ENCODE measurements at places on chromosomes 11 and 22. TPM values are rescaled to one million over a fixed set of nuclear protein-coding genes. Genes with fewer than 3 reads are reported as not detected.

- H3K27ac ChIP-seq = no peak overlapping the region
- no peaks in the 10 kb centered on the region for H3K27me3 ChIP-seq
- no peak overlapping the region for H3K4me3 ChIP-seq
- no peak for DNase-seq
- H3K36me3 ChIP-seq = no peaks in the 10 kb centered on the region
These were observed 40.5 kb downstream of the IGLL5 start for GRCh38 chr22:22927888-22928665.

DNA sequence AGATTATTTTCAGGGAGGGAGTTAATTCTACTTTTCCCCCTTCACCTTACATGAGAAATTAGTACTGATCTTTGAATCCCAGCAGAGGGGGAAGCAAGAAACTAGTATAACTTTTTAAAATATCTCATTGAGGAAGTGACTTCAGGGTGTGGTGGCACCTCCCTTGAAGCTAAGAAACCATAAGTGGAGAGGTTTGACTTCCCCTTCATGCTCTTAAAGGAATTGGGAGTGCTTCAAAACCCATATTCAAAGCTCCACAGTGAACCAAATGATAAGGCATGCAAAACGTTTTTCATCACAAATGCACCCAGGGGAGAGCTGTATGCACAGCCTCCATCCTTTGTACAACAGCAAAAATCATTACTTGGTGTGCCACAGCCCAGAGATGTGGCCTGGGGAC is 540 bp downstream of the MS4A14 start:
- H3K36me3 ChIP-seq = no peaks in the 10 kb centered on the region
- H3K4me1 ChIP-seq = no peaks in the 10 kb centered on the region
- no peak for DNase-seq

- H3K27me3 ChIP-seq = peaks cover 8% of the 10 kb centered on the region
- peaks cover 20% of the 10 kb centered on the region for H3K36me3 ChIP-seq
- DNase-seq = no peak
- H3K4me1 ChIP-seq = peaks cover 11% of the 10 kb centered on the region
- H3K27ac ChIP-seq = peak overlapping the region; percentile 47
These were observed 6.7 kb downstream of the NDUFV1 start for GRCh38 chr11:67613313-67613959.

GRCh38 chr11:554428-555226 is 5.9 kb downstream of the LMNTD2 start:
- H3K27me3 ChIP-seq = peaks cover 45% of the 10 kb centered on the region
- peak overlapping the region; percentile 19 for H3K4me3 ChIP-seq
- no peaks in the 10 kb centered on the region for H3K36me3 ChIP-seq
- DNase-seq = no peak

GRCh38 chr11:111443640-111444039 is 64.6 kb upstream of the POU2AF1 start:
- H3K27me3 ChIP-seq = no peaks in the 10 kb centered on the region
- no peak for DNase-seq
- no peak overlapping the region for H3K4me3 ChIP-seq
- peaks cover 24% of the 10 kb centered on the region for H3K4me1 ChIP-seq

DNA sequence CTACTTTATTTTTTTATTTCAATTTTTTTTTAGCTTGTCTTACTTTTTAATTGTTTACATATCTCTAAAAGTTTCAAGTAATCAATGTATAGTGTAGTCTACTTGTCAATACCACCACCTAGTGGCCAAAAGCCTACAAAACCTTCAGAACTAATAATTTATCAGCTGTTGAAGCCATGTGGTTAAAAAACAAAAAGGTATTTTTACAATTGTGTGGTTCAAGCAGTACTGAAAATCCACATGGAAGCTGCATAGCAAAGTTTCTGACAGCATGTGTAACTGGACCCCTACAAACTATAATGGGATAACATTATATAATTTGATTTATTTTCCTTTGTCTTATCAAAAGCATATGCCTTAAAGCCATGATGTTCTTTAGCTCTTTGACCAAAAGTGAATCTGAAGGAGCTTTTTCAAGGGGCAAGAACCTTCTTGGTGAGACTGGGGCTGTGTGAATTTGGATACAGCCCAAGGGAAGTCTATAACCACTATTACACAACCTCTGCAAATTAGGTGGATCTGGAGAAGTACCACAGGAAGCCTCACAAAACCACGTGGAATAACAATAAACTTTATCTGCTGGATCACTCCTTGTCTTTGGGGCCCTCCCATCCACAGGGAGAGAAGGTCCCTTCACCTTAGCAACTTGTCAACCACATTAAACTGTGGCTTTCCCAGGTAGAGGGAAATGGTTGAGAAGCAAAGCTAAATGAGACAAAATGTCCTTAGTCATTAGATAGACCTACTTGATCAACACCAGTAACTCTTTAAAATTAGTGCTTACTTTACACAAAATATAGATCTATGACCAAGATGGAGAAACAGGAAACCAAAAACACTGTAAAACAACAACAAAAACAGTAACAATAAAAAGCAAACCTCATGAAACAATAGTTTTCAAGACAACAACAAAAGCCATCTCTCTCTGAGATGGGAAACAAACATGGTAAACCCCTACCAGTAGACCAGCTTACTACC is 9.9 kb downstream of the NARS2 start:
- DNase-seq = no peak
- no peak overlapping the region for H3K4me3 ChIP-seq
- peaks cover 16% of the 10 kb centered on the region for H3K36me3 ChIP-seq
- no peaks in the 10 kb centered on the region for H3K27me3 ChIP-seq
- H3K4me1 ChIP-seq = peaks cover 25% of the 10 kb centered on the region
- H3K27ac ChIP-seq = no peak overlapping the region

- peak overlapping the region; percentile 69 for H3K27ac ChIP-seq
- no peak overlapping the region for H3K4me3 ChIP-seq
- no peak for DNase-seq
These were observed 94.8 kb upstream of the APOA1 start for GRCh38 chr11:116932181-116932580.

- H3K4me3 ChIP-seq = no peak overlapping the region
- no peaks in the 10 kb centered on the region for H3K27me3 ChIP-seq
- no peak overlapping the region for H3K27ac ChIP-seq
- H3K36me3 ChIP-seq = no peaks in the 10 kb centered on the region
These were observed 12.0 kb downstream of the KCNQ1OT1 start for GRCh38 chr11:2687782-2688191.

DNA sequence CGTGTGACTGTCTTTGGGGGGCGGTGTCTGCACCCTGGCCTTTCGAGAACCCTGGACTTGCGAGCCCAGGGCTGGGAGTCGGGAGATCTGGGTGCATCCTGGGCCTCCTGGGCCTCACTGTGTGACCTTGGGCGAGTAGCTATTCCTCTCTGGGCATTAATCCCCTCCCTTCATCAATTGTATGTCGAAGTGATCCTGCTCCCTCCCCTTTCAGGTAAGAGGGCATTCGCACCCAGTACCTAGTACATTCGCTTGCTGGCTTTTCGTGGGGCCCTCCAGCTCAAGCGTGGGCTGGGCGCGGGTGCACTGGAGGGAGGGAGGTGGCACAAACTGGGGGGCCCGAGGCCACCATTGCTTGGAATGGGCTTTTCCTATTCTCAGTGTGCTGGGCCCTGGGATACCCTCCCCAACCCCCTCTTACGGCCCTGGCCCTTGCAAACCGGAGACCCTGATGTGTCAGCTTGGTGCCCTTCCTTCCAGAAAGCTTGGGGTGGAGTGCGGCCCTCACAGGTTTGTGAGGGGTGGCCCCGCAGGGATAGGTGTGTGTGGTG is 530 bp downstream of the USP35 start:
- peak overlapping the region; percentile 97 for H3K4me3 ChIP-seq
- H3K4me1 ChIP-seq = no peaks in the 10 kb centered on the region
- DNase-seq = peak; percentile 62
- no peaks in the 10 kb centered on the region for H3K27me3 ChIP-seq
- H3K27ac ChIP-seq = peak overlapping the region; percentile 79
- no peaks in the 10 kb centered on the region for H3K36me3 ChIP-seq

DNA sequence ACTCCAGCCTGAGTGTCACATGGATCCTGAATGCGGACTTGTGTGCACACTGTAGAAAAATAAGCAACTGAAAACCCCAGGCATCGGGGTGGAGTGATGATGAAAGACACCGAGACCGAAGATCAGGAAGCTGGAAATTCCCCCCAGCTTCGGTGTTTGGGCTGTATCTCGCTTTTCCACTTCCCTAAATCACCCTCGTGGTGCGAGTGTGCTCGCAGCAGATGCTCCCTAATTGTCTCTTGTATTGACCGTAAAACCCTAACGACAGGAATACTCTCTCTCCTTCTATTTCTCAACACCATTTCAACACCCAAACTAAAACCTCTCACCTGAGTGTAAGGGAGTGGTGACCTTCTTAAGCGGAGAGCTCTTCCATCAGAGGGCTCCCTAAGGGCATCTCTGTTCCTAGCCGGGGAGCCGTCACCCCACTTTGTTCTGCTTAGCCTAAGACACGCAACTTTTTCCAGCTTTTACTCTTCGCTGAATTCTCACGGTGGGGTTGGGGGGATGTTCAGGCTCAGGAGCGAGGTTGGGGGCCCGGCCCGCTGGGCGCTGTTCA is 635 bp upstream of the GRK3 start:
- no peaks in the 10 kb centered on the region for H3K36me3 ChIP-seq
- H3K27ac ChIP-seq = peak overlapping the region; percentile 78
- peak overlapping the region; percentile 90 for H3K4me3 ChIP-seq
- no peaks in the 10 kb centered on the region for H3K27me3 ChIP-seq

- peaks cover 69% of the 10 kb centered on the region for H3K4me1 ChIP-seq
- no peak for DNase-seq
- no peaks in the 10 kb centered on the region for H3K27me3 ChIP-seq
- H3K4me3 ChIP-seq = no peak overlapping the region
- no peak overlapping the region for H3K27ac ChIP-seq
These were observed 104.7 kb downstream of the NAV2 start for GRCh38 chr11:19817265-19817851.

DNA sequence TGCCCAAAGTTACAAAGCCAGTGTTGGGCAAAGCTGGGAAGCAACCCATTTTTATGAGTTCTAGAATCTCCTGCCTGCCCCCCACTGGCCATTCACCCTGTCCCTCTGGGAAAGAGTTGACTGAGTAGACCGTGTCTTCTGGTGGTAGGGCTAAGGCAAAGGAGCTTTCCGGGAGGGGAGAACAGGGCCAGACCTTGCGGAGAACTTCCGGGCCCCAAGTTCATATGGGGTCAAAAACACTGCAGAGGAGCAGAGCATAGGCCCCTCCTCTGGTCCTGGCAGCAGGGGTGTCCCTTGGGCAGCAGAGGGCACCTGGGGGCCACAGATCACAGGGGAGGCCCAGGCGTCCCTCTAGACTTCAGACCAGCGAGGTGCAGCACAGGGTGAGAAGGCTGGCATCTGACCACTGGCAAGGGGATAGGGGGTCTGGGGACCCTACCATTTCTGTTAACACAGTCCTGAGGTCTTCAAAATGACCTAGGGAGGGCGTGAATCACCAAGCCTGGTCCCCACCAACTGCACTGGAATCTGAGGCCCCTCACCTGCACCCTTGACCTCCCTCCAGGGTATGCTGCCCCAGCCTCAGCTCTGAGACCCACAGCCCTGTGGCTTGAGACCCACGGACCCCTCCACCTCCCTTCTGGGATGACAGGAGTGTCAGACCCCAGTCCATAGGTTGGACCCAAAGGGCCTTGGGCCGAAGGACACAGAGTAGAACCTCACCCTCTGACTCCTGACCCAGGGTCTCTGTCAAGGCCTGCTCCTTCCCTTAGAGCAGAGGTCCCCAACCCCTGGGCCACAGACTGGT is 1.3 kb upstream of the ARAP1 start:
- peaks cover 11% of the 10 kb centered on the region for H3K36me3 ChIP-seq
- no peaks in the 10 kb centered on the region for H3K27me3 ChIP-seq
- DNase-seq = no peak
- no peak overlapping the region for H3K4me3 ChIP-seq
- H3K27ac ChIP-seq = no peak overlapping the region
- H3K4me1 ChIP-seq = peaks cover 25% of the 10 kb centered on the region

- H3K4me1 ChIP-seq = peaks cover 9% of the 10 kb centered on the region
- no peak for DNase-seq
- no peaks in the 10 kb centered on the region for H3K27me3 ChIP-seq
- no peak overlapping the region for H3K27ac ChIP-seq
These were observed 5.4 kb downstream of the PAK1 start for GRCh38 chr11:77468527-77468926.

GRCh38 chr11:112174789-112175598 is at the start of gene BCO2:
Gene BCO2, plus strand, starts transcription at chr11:112175512. Its CDS starts 90 bp downstream, at chr11:112175602.
- peak within 1 kb of the TSS; percentile 71 for H3K27ac ChIP-seq
- no peaks in the 10 kb centered on the region for H3K4me1 ChIP-seq
- no peaks in the 10 kb centered on the region for H3K27me3 ChIP-seq
- H3K36me3 ChIP-seq = no peaks in the 10 kb centered on the region
- H3K4me3 ChIP-seq = peak within 1 kb of the TSS; percentile 29

- no peak overlapping the region for H3K4me3 ChIP-seq
- peaks cover 8% of the 10 kb centered on the region for H3K4me1 ChIP-seq
- no peak overlapping the region for H3K27ac ChIP-seq
- H3K36me3 ChIP-seq = no peaks in the 10 kb centered on the region
- DNase-seq = peak; percentile 60
These were observed 92.8 kb upstream of the KCNQ1OT1 start for GRCh38 chr11:2792381-2793250.

DNA sequence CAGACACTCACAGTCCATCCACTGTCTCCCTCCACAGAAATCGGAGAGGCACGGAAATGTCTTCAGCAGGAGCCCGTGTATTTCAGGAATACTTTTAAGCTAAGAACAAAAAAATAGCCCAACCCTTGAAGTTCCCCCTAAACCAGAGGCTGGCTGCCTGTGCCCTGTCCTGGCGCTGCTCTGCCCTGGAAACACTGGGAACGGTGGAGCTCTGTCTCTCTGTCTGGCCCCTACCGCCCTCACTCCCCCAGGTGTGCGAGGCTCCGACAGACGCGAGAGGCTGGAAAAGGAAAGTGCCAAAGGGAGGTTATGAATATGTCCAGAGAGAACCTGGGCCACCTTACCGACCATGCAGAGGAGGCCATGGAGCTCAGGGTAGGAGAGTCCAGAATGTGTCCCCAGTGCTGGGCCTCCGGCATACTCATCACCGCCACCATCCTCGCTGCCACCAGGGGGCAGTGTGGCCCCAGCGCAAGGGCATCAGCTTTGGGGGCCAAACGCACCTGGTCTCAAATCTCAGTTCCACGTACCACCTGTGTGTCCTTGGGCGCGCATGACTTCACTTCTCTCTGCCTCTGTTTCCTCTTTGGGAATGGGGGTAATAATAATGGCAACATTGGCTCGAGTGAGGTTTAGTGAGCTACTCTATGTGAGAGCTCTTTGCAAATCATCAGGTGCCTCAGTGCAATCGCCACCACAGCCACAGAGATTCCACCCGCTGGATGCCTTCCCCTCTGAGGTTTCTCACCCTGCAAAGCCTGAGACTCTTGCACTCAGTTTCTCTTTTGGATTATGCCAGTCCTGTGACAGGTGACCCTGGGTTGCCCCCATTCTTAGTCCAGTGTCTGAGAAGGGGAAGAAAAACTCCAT is 10.4 kb upstream of the SLCO2B1 start:
- no peaks in the 10 kb centered on the region for H3K36me3 ChIP-seq
- no peak overlapping the region for H3K4me3 ChIP-seq
- H3K4me1 ChIP-seq = no peaks in the 10 kb centered on the region
- no peaks in the 10 kb centered on the region for H3K27me3 ChIP-seq
- no peak overlapping the region for H3K27ac ChIP-seq

DDX10 gene
- 26.7 TPM for total RNA-seq

GLYATL2 gene
- not detected for total RNA-seq

IL18 gene
- total RNA-seq = 18.6 TPM

EXPH5 gene
- 0.54 TPM for total RNA-seq

C11orf97 gene
- not detected for total RNA-seq

MS4A1 gene
- not detected for total RNA-seq

FBLN1 gene
- 193 TPM for total RNA-seq

MYO7A gene
- total RNA-seq = 7.7 TPM

All from sigmoid colon (tissue), 7 donors.